Activated T-cell treated with anti-CD3 and anti-CD28 coated beads, Interleukin-2, amount 50 U/mL, for 48 hours (primary cell): ENCODE measurements at places on chromosomes 5 and 9.

- DNase-seq, result no peak
These were observed 3.6 kb upstream of the RGS7BP start for GRCh38 chr5:64502196-64502595.

DNA sequence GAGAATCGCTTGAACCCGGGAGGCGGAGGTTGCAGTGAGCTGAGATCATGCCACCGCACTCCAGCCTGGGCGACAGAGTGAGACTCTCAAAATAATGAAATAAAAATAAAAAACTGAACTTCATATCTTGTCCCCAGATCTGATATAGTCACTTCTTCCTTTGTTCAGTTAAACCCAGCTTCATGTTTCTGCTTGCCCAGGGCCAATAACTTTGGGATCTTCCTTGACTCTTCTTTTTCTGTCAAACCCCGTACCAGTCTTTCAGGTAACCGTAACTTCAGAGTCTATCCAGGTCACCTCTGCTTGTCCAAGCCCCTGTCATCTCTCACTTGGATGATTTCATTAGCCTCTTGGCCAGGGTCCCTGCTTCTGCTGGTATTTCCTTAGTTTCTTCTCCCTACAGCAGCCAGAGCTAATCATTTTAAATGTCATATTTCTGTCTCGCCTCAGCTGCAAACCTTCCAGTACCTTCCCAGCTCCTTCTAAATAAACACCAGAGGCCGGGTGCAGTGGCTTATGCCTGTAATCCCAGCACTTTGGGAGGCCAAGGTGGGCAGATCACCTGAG, 19.7 kb upstream of the ABL1 start:
- DNase-seq, result no peak

DNA sequence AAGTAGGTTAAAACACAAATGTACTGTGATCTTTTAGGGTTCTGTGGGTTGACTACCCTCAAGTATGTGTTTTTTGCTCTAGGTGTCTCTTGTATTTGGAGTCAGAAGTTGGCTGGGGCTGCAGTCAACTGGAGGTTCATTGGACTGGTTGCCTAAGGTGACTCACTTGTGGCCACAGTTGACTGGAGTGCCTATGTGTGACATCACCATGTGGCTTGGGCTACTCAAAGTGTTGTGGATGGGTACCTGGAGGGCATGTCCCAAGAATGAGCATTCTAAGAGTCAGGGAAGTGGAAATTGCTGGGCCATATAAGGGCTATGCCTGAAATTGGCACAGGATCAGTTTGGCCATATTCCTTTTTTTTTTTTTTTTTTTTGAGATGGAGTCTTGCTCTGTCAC, 27.4 kb downstream of the SNX30 start:
- no peak for DNase-seq

- no peak for DNase-seq
These were observed 318.9 kb upstream of the RIOK2 start for GRCh38 chr5:97501965-97502305.

- DNase-seq, result no peak
These were observed 23.7 kb upstream of the OTULINL start for GRCh38 chr5:14557791-14558415.

- DNase-seq, result no peak
These were observed 567.1 kb upstream of the ZNF608 start for GRCh38 chr5:125313555-125313954.

GRCh38 chr9:116238225-116238624, 84.6 kb downstream of the PAPPA start:
- no peak for DNase-seq

DNA sequence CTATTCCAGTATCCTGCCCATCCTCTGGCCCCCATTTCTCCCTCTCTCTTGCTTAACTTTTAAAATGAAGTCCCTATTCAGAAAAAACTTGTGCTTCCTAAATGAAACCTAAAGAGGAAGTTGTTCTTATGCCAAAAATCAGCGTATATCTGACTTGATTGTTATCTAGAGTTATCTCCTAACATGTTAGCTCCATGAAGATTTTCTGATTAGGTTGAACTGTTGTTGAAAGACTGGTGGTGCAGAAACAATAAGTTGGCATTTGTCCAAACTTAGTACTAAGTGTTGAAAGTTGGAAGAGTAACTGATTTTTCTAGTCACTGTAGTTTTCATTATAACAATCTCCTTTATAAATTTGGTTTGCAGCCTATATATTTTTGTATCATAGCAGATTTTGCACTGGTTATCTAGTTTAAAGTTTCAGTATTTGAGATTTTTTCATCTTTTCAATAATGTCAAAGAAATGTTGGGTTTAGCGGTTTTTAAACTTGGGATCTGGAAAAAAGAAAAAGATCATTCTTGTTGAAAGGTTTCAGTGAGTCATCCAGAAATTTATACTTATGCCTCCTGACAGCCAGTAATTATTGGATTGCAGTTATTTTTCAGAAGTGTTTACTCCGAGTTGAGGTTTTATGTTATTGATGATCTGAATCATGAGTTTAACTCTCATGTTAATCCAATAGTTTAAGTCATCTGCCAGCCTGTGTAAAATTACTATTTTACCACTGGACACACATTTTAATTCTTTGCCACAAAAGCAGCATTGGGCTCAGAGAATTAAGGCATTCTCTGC, 60.6 kb downstream of the PAM start:
- DNase-seq, result no peak

DNA sequence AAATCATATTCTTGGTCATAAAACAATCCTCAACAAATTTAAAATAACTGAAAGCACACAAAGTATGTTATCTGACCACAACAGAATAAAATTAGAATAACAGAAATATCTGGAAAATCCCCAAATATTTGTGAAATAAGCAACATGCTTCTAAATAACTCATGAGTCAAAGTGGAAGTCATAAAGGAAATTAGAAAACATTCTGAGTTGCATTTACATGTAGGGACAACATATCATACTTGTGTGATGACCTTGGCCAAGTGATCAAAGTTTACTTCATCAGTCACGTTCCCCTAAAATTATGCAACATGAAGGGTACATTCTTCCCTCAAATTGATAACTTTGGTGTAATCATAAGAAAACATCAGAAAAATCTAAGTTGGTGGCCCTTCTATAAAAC, 64.7 kb downstream of the CSF2 start:
- DNase-seq, result no peak

DNA sequence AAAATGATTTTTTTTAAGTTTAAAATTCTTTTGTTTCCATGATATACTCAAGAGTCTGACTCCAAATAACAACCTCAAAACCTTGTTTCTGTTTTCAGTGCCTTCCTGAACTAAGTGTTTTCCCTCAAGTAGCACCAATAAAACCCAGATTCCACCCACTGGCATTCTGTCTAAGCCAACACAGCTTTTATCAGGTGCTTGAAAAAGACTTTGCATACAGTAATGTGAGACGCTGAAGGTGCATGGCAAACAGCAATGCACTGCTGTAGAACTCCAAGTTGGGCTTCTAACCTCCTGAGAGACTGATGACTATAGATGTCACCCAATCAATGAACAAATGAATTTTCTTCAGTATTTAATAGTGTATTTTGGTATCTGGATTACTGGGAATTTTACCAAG, 95.7 kb downstream of the NFIB start:
- DNase-seq, result no peak

GRCh38 chr5:180785121-180785781, 17.4 kb downstream of the MGAT1 start:
- DNase-seq, result no peak

DNA sequence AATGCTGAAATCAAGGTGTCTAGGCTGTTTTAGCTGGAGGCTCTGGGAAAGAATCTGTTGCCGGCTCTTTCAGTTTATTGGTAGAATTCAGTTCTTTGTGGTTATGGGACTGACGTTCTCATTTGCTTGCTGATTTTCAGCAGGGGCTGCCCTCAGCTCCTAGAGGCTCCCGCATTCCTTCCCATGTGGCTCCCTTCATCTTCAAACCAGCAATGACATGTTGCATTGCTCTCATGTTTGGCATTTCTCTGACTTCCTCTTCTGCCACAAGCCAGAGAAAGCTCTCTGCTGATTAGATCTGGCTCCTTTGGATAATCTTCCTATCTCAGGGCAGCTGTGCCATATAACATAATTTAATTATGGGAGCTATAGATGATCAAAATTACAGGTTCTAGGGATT, 360.3 kb downstream of the LRRC70 start:
- DNase-seq, result no peak

GRCh38 chr5:141800617-141801016, 77.6 kb downstream of the PCDH1 start:
- no peak for DNase-seq

DNA sequence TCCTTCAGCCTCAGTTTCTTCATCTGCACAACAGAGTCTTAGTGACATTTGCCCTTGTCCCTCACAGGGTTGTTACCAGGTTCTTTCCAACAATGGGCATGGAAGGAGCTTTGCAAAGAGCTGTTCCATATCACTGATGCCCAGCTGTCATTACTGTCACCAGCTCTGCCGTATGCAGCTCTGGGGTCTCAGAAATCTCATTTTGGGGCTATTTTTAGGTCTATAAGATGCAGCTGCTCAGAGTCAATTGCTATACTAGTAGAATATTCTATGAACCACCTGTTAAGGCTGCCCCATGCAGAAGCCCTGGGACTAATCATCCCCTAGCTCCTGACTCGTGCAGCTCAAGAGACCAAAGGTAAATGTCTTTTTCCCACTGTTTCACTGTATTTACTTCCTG, 105.1 kb upstream of the TNPO1 start:
- no peak for DNase-seq

DNA sequence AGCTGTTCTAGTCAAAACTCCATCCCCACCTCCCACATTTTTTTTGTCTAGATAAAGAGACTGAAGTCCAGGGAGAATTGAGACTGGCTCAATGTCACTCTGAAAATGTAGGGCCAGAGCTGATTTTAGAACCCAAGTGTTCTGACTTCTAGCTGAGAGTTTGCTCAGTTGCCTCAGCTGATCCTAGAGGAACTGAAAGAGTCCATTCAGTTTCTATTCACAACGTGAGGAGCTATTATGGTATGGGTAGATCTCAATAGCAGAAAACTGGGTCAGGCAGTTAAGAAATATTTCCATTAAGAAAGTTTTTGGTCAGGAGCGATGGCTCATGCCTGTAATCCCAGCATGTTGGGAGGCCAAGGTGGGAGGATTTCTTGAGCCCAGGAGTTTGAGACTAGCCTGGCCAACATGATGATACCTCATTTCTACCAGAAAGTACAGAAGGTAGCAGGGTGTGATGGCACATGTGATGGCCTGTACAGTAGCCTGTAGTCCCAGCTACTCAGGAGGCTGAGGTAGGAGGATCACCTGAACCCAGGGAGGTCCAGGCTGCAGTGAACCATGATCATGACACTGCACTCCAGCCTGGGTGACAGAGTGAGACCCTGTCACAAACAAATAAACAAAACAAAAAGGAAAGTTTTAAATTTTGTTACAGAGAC, 61.7 kb downstream of the GLRA1 start:
- no peak for DNase-seq

GRCh38 chr9:85610074-85610860, 131.5 kb downstream of the AGTPBP1 start:
- DNase-seq, result no peak

- no peak for DNase-seq
These were observed 8.6 kb downstream of the MORN5 start for GRCh38 chr9:122168356-122168755.

DNA sequence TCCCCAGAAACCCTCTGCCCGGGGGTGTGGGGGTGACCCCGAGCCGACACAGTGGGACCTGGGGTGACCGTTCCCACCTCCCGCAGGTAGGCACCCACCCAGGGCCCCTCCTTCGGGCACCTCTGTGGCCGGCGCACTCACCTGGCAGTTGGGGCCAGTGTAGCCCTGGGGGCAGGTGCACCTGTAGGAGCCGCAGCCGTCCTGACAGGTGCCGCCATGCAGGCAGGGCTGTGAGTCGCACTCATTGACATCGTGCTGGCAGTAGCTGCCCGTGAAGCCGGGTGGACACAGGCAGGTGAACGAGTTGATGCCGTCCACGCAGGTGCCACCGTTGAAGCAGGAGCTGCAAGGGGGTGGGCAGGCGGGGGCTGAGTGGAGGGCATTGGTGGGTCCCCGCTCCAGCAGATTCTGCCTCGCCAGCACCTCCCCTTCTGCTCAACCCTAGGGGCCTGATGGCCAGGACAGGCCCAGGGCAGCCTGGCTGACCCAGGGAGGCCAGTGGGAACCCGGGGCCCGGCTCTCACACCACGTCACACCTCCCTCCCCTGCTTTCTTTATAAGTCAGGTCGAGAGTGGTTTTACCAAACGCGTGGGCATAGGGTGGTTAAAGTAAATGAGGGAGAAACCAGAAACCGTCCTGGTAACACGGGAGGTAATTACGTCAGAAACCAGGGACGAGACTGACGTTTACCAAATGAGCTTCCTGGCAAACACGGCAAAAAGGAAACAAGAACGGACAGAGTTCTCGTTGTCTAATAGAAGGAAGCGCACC, 26.1 kb upstream of the SEC16A start:
- no peak for DNase-seq

GRCh38 chr9:137275588-137276472, 1.7 kb upstream of the TOR4A start:
- DNase-seq, result no peak

- no peak for DNase-seq
These were observed 185.3 kb upstream of the WWC1 start for GRCh38 chr5:168106008-168106761.

- no peak for DNase-seq
These were observed 6.4 kb upstream of the CCL28 start for GRCh38 chr5:43418561-43418960.

- DNase-seq, result no peak
These were observed 394.0 kb downstream of the CETN3 start for GRCh38 chr5:90015584-90016018.

DNA sequence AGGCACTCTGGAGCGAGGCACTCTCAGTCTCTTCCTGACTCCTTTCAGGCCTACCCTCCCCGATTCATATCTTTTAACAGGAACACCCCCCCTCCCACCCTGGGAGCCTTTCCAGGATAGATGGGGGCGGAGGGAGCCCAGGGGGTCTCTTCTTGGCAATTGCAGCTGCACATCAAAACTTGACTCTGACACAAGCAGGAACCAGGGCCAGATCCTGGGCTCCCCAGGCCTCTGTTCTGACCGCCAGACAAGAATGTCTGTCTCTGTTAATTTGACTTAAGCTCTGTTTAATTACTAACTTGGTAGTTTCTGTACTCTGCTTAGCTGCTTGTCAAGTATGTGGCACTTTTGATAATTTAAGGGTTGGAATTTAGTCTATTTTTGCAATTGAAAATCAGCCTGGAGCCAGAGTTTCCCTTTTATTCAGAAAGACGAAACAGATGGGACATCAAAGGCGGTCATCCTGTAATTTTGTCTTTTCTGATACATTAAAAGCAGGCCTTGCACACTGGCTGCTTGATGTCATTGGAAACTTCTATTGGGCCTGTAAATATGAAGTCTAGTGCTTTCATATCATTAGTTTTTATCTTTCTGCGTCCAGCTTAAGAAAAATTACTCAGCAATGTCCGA, 43.3 kb downstream of the ACTL7B start:
- DNase-seq, result no peak
